Omental fat pad (tissue), 4 donors: ENCODE measurements at places on chromosomes 2 and 18. TPM values are rescaled to one million over a fixed set of nuclear protein-coding genes. Genes with fewer than 3 reads are reported as not detected.

DNA sequence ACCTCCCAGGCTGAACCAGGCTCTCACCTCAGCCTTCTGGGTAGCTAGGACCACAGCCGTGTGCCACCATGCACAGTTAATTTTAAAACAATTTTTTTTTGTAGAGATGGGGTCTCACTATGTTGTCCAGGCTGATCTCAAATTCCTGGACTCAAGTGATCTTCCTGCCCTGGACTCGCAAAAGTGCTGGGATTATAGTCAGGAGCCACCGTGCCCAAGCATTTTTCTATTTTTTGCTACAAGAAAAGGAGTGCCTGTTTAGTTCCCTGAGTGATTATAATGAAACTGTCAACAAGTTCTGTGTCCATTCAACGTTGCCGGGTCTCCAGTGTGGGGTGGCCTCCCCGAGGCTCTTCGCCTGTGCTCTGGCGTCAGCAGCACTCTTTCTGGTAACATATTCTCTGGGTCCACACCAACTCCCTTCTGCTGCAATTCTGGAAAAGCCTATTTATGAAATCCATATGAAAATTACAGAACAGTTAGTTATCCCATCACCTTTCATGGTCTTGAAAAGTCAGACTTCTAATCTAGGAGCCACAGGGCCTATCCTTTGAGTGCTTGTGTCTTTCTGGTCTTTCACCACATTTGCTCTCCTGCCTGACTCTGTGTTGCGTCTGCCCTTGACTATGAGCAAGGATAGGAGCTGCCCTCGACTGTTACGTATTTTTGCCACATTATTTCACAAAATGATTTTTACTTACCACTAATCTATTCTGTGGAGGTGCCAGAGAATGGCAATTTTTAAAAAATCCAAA is 172.7 kb downstream of the SOCS6 start:
- DNase-seq, result no peak

DNA sequence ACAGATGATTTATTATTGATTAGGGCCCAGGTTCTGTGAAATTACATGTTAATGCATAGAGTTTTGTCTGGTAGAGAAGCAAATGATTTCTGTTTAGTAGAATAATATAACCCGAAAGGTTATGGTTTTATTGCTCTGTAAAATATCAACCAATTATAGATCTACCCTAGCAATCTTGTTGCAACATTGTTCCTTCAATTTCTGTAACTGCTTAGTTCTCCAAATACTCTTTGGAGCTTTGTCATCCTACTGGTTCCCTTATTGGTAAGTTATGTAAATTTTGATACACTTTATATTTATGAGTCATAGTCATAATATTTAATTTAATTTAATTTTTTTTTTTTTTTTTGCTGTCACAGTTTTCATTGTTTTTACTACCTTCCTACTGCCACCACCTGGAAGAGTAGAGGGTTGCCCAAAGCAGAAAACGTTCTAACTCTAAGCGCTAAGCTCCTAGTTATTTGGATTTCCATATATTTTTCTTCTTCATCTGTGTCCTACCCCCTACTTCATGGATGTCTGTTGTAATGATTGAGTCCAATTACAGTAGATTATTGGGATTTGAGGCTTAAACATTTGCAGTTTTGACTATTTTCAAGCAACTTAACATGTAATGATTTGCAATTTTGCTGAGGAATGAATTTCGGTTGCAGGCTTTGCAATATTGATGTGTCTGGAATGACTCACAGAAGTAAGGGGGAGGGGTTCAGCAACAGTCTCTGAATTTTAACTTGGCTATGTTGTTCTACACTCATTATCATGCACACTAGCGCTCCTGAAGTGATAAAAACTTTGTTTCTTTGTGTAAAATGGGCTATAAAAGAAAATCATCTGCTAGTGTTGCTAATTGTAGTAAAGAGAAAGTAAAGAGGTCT is 51.1 kb downstream of the NABP1 start:
- no peak for DNase-seq

- DNase-seq, result no peak
Measured at GRCh38 chr2:172172513-172173173, 69.9 kb upstream of the DLX2 start.

DNA sequence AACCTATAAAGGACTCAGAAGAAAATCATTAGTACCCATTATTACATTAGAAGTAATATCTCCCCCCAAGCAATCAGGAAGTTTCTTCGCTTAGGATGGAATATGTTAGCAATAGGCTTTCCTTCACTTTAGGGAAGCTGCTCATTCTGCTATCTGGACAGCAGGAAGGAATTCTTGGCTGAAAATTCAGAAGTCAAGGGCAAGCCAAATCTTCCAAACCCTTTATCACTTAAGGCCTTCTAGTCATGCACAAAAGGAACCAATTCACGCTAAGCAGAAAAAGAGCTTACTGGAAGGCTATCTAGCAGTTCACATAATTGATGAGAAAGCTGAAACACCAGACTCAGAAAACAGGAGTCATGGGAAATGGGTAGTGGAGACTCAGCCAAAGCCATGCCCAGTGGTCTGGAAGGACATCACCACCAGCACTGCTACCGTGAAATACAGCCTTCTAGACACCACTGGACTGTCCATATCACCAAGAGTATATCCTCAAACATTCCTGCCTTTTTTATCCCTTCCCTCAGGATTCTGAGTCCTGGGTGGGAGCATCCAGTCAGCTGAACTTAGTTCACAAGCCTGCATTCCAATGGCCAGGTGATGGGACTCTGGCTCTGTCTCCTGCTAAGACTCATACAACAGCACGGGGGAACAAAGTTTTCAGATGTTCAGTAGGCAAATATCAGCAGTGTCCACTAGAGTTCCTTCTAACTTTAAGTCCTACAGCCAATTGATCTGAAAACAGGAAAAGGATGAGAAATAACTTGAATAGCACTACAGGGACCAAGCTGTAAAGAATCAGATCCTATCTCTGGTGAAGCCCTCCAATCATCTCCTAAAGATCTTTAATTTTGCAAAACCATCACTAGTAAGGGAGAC is 14.8 kb upstream of the ADAM17 start:
- no peak for DNase-seq

GRCh38 chr2:217920879-217921603 is 81.8 kb downstream of the TNS1 start:
- no peak for DNase-seq

- DNase-seq, result no peak
Measured at GRCh38 chr2:177253704-177254103, 10.8 kb downstream of the NFE2L2 start.

GRCh38 chr18:77405096-77405495 is 155.4 kb downstream of the GALR1 start:
- no peak for DNase-seq

GRCh38 chr2:135773917-135774316 is 32.3 kb downstream of the UBXN4 start:
- DNase-seq, result no peak

DNA sequence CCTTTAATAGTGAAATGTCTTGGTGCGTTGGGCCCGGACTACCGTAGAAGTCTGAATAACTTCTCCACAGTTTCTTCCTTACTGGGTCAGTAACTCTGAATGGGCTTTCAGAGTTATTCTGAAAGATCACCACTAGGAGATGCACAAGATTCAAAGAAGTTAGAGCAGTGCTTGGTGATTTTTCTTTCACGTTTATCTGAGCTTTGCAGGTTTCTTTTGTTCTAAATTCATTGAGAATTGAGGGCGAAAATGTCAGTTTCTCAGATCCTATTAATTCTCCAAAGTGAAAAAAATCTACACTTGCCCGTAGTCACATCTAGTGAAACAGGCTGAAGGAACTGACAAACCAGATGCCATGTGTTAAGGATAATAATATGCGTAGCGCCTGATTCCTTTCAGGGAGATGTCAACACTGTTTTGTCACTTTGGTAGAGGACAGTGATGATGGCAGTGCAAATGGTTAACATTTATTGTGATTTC is 70.1 kb downstream of the QPCT start:
- no peak for DNase-seq

DNA sequence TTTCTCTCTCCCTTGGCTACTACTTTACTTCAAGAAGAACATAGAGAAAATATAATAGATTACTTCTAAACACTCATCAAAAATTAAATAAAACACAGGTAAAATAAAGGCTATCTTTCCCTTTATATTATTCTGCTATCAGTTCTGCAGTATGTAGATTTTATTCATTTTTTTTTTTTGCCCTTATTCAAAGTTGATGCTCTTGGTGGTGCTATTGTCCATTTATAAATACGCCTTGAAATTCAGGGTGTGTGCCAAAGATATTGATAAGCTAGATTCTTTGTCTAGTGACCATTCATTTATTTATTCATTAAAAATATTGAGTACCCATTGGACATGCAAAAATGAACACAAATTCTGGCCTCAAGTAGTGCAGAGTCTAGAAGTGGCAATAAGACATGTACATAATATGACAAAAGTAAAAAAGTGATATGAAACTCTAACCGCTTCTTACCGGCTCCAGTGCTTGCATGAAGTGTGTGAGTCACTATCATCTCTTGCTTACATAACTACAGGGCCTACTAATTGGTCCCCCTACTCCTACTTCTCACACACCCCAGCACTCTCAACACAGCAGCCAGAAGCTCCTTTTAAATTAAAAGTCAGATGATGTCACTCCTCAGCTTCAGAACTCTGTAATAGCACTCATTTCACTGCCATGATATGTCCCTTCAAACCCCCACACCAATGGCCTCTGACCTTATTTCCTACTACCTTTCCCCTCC is 208.3 kb upstream of the FANCL start:
- DNase-seq, result no peak

DNA sequence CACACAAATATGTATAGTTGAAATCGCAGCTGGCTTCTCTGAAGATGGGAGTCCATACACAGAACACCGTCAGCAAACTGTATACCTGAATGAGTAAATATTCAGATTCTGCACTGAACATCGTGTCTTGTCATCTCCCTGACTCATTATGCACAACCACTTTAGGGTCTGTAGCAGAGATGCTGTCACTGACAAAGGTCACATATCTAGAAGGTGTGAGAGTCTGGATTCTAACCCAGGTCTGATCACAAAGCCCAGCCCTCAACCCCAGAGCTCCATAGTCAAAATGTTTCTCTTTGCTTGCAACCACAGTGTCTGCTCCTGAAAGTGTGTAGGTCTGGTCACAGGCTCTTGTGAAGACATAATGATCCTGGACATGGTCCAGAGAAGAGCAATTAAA is 78.3 kb upstream of the PAX8 start:
- no peak for DNase-seq

DNA sequence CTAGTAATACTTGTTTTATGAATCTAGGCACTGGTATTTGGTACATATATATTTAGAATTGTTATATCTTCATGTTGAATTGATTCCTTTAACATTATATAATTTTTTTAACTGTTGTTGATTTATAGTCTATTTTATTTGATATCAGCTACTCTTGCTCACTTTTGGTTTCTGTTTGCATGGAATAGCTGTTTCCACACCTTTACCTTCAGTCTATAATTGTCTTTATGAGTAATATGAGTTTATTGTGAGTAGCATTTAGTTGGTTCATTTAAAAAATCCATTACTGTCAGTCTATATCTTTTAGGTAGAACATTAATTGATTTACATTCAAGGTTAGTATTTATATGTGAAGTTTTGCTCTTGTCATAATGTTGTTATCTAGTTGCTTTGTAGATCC is 58.6 kb downstream of the SMCHD1 start:
- no peak for DNase-seq

DNA sequence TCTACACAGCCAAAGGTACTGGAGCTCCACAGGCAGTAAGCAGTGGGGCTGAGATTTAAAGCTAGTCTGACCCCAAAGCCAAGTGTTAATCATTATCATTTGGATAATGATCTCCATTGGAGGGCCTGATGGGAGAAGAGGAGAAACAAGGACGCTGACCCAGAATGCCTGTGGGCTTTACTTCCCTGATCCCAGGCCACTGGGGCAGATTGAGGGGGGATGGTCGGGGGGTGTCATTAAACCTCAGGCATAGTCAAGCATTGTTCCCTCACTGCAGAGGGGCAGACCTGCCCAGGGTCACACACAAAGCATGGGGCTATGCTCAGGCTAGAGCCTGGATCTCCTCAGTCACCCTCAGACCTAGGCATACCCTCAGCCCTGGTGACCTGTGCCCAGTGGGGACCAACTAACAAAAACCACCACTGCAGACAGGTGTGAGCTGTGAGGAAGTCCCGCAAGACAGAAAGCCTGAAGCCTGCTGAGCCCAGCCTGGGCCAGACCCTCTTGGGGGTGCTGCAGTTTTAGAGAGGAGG is 53.4 kb downstream of the SDC1 start:
- DNase-seq, result no peak

GRCh38 chr2:146661473-146662096 is 1183.2 kb upstream of the ACVR2A start:
- no peak for DNase-seq

GRCh38 chr2:105841551-105841950 is 96.8 kb downstream of the NCK2 start:
- no peak for DNase-seq

DNA sequence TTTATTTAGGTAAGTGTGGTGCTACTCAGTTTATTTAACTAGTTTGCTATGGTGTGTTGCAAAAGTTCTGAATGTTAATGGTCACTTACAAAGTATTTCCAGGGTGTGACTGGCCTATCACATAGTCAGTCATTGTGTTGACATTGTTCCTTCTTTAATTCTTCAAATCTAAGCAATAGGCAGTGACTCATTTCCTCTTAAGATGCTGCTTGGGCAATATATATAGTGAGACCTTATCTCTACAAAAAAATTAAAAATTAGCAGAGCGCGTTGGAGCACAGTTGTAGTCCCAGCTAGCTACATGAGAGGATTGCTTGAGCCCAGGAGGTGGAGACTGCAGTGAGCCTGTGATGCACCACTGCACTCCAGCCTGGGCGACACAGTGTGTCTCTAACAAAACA is 5.8 kb upstream of the CCDC88A start:
- no peak for DNase-seq

DNA sequence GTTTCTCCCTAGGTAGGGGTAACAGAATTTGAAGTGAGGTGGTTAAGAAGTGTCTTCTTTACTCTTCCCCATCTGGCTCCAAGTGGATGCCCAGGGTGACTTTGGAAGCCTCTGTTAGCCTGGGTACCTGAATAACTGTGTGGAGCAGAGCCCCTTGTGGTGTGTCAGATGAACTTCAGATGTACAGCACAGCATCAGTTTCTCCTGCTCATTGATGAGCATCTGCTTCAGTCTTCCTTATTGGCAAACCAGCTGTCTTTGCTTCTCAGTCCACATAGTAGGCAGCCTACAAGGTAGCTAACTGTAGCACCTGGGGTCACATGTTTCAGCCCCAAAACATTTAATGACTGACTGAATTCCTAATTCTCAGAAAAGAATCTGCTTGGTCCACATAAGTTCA is 56.2 kb upstream of the ATP8B1 start:
- no peak for DNase-seq

Gene VWA3B
- total RNA-seq, result not detected

Gene RAD51AP2
- not detected for total RNA-seq

Gene FIGN
- 12.0 TPM for total RNA-seq

Gene SERPINB13
- not detected for total RNA-seq

Gene TUBA3E
- not detected for total RNA-seq

Gene IGFBP5
- total RNA-seq, result 284 TPM

Gene ANKRD39
- 6.6 TPM for total RNA-seq

Gene IL18RAP
- 59.9 TPM for total RNA-seq

Gene DNER
- total RNA-seq, result 12.2 TPM

Gene LIMS4
- total RNA-seq, result 5.0 TPM
